ENCODE measurements at places on chromosomes 7 and 10.
A peak's percentile ranks its signal among the peaks of the same experiment; 100 is the strongest.

DNA sequence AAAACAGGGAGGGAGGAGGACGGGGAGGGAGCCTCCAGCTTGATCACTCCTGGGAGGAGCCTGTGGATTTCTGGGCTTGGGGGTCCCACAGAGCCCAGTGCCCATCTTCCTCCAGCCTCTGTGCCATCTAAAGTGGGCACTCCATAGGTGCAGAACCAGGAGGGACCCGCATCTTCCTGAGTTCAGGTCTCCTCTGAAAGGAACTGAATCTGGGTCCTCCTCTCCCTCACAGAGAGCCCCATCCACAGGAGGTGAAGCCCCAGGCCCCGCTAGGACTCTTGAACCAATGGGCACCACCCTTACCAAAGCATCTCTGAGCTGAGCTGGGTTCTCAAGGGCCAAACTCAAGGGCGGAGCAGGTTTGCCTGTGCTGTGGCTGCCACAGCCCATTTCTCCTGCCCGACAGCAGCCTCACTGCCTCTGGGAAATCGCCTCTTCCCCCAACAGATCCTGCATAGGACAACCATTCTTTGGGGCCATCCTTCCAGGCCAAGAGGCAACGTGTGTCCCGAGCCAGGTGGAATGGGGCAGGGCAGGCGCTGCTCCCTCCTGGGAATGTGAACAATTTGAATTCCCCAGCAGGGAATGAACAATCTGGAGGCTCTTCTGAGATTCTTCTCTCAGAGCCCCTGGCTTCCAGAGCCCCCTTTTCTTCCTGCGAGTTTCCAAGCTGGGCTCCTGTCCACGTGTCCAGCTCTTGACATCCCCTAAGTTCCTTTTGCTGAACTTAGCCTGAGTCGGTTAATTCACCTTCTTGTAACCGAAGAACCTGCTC is 411.0 kb upstream of the FOXK1 start:
- no peak for DNase-seq

DNA sequence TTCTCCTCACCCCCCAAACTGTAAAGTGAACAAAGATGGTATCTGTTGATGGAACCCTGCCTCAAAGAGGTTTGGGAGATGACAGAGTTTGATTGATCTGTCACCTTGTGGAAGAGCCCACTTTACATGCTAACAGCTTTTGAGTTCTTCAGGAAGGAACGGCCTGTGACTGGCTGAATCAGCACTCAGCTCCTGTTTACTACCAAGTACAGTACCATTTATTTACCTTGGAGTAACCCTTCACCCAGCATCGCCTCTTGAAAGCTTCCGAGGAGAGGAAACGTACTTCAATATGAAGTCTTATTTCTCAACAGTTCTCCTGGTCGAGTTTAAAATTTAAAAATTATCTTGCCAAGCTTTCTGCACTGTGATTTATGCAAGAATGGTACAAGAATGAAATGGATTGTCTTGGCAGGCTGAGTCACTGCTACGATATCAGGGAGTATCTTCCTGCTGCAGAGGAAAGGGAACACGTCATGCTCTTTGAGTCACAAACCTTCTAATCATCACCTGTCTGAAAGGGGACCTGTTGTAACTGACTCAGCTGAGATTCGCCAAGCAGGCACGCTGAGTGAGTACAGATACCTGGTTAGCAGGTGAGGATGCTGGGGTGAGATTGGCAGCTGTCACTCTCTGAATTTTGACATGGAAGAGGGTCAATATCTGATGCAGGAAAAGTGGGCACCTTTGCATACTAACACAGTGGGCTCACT is 30.1 kb downstream of the KLF6 start:
- DNase-seq = peak; percentile 78

- DNase-seq = no peak
Measured at GRCh38 chr7:91598791-91599190, 281.7 kb downstream of the MTERF1 start.

- no peak for DNase-seq
Measured at GRCh38 chr7:85928500-85928899, 715.2 kb upstream of the GRM3 start.

- peak; percentile 16 for DNase-seq
Measured at GRCh38 chr10:84593506-84593905, 265.1 kb downstream of the CCSER2 start.

DNA sequence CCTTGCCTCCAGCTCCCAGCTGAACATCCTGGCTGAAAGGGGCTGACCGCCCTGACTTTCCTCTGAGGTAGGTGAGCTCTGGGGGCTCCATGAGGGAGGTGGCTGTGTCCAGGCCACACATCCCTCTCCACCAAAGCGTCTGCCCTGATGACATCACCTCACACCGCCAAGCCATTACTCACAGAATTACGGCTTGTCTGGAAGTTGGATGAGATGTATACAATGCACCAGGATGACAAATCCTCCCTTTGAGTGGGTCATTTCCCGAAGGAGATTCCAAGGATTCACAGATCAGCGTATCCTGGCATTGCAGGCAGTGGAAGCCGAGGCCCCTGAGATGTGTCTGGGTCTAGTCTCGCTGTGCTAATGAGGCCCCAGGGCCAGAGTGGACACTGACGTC is 15.1 kb upstream of the RET start:
- no peak for DNase-seq

DNA sequence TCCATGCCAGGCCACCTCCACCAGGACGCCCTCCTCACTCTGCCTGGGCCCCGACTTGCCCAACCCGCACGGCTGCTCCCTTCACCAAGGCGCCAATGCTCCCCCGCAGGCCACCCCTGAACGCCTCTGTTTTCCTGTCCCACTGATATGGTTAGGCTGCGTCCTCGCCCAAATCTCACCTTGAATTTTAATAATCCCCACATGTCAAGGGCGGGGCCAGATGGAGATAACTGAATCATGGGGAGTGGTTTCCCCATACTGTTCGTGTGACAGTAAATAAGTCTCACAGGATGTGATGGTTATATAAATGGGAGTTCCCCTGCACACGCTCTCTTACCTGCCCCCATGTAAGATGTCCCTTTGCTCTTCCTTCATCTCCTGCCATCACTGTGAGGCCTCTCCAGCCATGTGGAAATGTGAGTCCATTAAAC is 29.8 kb downstream of the RSU1 start:
- peak; percentile 89 for DNase-seq

DNA sequence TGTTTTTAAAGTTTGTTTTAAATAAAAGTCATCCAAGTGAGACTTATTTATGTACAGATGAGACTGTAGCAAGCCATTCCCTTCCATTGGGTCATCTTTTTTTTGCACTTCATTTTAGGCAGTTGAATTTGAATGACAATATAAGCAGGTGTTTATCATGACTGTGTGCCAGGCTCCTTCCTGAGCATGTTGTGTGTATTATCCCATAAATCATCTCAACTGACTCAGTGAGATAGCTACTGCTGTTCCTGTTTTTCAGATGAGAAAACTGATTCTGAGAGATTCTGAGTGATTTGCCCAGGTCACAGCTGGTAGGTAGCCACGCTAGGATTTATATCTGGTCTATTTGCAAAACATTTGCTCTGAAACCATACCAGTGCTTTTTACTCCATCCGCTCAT is 11.7 kb downstream of the TMEM254 start:
- no peak for DNase-seq

GRCh38 chr10:104347295-104348045 is 6.2 kb upstream of the CFAP58 start:
- DNase-seq = no peak

DNA sequence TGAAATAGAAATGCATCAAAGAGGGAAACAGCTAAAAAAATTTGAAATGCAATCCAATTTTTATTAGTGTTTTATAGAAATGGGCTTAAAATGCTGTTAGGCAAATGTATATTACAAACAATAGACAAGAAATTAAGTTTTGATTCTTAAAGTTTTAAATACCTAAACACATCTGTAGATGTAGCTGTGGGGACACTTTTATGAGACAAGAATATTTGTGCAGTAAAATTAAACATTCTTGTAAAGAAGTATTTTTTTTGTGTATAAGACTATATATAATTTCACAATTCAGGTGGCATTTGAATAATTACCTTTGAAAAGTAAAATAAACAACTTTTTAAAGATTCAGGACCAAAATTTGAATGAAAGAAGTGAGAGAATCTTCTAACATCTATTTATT is 1015.9 kb downstream of the REEP3 start:
- DNase-seq = no peak

- DNase-seq = no peak
Measured at GRCh38 chr10:86967481-86967941, 771 bp upstream of the ADIRF start.

- peak; percentile 37 for DNase-seq
Measured at GRCh38 chr7:154865984-154866685, 136.8 kb downstream of the PAXIP1 start.

- no peak for DNase-seq
Measured at GRCh38 chr10:102777711-102778453, 34.1 kb downstream of the WBP1L start.

- DNase-seq = no peak
Measured at GRCh38 chr10:86689146-86689545, 20.8 kb downstream of the LDB3 start.

GRCh38 chr10:132701099-132701845 is 84.7 kb downstream of the NKX6-2 start:
- peak; percentile 22 for DNase-seq

- DNase-seq = no peak
Measured at GRCh38 chr10:55979203-55979602, 381.9 kb downstream of the ZWINT start.

DNA sequence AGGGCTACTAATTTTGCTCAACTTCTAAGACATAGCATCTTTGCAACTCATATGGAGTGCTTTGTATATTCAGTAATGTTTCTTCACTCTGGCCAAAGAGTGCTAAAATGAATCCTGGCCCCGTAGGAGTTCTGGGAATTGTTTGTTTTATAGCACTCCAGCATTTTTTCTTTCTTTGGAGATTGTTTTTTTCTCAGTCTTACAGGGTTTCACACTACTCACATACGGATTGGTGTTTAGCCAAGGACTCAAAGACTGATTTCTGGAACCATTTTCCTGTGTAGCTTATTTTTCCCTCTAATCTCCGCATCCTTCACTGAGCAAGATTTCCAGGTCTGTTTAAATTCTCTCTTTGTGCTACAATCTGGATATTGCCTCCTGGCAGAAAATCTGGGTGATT is 6.4 kb downstream of the TAS2R41 start:
- DNase-seq = no peak

DNA sequence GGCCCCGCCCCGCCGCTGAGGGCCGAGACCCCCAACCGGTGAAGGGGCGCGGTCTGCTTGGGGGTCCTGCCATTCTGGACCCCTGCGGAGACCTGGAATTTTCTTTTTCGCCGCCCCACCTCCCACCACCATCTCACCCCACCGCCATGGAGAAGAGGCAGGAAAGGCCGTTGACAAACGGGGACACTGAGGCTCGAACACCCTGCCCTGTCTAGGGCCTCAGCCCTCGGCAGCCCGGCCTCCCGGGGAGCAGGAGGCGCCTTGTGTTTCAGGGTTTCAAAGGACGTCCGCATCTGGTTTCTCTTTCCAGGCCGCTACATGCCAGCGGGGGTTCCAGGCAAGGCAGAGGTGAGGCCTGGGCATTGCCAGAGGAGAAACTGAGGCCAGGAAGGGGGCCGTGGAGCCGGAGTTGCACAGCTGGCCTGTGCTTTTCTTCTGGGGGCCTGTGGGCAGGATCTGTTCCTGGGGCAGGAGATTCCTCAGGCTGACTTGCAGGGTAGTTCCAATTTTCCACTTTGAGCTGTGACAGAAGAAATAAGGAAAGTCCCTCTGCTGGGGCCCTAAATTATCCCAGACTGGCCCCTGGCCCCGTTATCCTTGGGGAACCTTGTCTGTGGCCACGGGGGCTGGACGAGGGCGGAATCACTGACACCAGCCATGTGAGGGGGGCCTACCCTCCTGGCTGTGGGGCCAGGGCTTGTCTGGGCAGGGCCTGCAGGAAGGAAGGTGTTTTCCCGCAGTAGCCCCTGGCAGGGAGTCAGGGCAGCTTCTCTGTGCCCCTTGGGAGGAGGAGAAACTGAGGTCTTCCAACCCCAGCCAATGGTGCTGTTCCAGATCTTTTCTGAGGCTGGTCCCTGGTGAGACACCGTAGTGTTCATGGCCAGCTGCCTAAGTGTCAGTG is 900 bp upstream of the MICALL2 start:
- DNase-seq = no peak

GRCh38 chr10:48516911-48517310 is 88.0 kb downstream of the ARHGAP22 start:
- no peak for DNase-seq

GRCh38 chr7:101547022-101547915 is 81.8 kb downstream of the MYL10 start:
- peak; percentile 57 for DNase-seq

DNA sequence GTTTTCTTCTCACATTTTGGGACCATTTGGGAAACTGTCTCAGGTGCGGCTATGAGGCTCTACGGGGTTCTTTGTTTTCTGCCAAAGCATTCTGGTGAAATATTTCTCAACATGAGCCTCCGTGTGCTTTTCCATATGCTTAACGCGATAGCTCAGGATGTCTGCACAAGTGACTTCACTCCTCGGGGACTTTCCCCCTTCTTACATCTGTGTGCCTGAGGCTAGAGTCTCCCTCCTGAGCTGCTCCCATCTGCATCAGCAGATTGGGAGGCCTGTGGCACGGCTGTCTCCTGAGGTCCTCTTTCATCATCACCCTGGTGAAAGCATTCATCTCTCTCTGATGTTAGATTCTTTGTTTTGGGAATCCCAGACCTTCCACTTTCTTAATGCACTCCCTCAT is 1190.9 kb downstream of the TYW1 start:
- DNase-seq = no peak

GRCh38 chr10:62381385-62382102 is 7.4 kb downstream of the ZNF365 start:
- no peak for DNase-seq

DNA sequence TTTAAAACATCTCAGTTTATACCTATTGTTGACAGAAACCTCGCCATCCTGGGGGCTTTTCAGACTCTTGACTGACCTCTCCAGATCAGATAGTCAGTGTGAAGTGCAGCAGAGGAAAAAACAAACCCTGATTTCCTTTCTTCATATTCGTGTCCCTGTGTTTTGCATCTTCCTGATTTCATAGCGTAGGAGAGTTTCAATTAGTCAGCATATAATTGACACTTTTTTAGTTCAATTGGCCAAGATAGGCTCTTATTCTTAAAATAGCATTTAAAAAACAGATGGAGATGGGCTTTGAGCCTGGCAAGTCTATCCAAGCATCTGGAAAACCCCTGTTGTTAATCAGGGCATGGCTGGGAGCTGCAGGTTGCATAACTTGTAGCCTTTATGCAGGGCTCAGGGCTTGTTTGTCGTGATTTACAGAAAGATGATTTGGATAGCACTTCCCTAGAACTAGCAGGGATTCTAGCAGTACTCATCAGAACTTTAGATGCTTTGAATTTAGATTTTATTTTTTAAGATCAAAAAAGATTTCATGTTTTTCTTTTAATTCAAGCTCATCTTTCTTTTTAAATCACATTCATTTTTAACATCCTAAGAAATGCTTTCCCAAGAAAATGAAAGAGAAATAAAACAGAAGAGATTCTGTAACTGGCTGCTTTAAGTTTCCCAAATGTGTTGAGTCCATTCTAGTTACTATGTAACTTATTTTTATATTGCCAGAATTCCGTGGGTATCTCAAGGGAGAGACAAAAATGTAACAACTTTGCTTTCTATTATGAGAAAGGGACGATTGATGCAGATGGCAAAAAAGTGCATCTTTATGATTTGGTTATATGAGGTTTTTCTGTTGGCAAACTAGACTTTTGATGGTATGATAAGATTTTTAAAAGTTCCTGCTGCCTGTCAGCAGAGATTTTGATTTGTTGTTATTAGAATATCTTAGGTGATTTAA is 270.8 kb upstream of the FZD8 start:
- no peak for DNase-seq
